ENCODE measurements at places on chromosomes 11 and 22.

DNA sequence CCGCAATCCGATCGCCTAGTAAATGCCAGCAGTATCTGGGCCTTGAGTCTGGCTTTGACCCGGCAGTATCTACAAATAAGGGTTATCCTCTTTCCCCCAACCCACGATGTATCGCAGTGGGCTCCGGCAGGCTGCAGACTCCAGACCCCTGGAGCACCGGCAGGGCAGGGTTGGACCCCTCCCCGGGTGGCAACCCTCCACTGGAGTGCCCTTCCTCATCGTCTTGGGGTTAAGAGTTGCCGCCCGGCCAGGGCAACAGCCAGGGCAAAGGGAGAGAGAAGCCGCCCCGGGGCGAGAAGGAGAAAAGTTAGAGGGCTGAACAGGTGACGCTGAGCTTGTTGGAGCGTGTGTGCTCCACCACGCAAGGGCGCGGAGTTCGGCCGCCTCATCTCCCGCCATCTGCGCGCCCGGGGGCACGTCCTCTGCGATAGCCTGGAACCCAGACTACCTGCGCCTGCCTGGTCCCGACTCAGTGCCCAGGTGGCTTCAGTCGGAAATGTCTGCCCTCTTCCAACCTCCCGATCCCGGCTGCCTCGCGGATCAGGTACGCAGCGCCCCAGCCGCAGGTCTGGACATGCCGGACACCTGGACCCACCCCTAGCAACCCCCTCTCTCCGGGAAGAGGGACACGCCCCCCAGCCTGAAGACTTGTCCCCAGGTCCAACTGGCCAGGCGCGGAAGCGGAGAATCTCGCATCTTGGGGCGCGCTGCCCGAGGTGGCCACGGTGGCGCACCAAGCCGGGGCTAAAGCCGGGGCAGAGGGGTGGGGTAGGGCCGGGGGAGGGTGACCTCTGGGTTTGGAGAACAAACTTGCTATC is 1.2 kb downstream of the DSCAML1 start:
- DNase-seq = no peak

DNA sequence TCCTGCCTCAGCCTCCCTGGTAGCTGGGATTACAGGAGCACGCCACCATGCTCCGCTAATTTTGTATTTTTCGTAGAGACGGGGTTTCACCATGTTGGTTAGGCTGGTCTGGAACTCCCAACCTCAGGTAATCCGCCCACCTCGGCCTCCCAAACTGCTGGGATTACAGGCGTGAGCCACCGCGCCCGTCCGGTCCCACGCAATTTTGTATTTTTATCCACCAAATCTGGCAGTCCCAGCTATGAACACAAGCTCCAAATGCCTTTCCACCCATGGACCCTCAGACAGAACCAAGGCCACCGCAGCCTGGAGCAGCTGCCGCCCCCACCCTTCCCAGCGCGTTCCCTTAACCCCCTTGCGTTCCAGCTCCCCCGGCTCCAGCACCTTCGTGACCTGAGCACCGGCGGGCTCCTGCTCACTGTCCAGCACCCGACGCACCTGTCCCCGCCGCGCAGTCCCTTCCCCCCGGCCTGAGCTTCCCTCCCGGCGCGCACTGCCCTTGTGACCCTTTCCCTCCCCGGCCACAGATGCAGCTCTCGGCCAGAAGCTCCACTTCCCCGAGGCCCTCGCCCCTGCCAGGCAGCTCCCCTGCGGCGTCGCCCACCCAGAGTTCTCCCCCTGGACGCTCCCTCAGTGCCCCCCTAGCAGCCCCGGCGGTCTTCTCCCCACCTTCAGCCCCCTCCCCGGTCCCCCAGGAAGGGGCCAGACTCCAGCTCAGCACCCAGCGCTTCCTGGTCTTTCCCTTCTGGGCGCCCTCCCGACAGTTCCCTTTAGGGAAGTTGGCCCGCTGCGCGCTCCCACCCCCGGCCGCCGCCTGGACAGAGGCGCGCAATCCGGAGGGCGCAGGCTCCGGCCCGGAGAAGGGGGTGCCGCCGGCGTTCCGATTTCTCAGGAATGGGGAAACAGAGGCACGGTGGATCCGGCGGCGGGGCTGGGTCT is 5.6 kb upstream of the ZBED4 start:
- DNase-seq = no peak

- no peak for DNase-seq
Observed at GRCh38 chr11:107816028-107816427, 42.6 kb downstream of the SLC35F2 start.

DNA sequence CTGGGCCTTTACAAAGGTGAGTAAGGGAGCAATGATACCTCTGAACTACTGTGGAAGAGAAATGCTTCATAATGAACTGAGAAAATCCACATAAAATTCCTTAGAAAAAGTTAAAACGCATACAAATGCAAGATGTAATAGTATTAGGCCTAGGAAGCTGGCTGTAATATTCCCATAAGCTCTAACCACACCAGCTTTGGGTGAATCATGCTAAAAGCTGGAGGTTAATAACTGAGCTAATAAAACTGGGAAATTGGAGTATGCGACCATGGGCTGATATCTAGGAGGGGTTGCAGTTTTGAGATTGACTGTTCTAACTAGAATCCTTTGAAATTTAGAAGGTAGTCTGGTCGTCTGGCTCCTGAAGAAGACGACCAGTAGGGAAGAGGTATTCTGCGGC is 28.6 kb upstream of the RCE1 start:
- no peak for DNase-seq

DNA sequence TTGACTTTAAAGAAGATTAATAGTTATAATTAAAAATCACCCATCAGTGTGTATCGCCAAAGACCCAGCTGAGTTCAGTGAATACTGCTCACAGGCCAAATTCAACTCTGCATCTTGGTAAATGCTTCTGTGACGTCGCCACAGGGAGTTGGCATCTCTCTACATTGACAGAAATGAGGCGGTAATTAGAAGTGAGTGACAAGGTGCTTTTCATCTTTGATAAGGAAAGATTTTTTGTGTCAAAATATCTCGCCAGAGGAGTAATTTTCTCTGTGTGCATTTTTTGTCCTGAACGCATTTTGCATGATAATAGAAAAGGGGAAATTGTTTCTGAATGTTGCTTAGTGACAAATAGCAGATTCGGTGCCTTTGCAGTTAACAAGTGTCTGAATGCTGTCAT is 345.8 kb downstream of the CNTN5 start:
- DNase-seq = no peak

Measured in stimulated activated naive CD8-positive, alpha-beta T cell treated with anti-CD3 and anti-CD28 coated beads, Interleukin-15, Interleukin-2, amounts not matched to agents 100 U/mL and 50 U/mL, for 24 hours (primary cell).